Activated CD4-positive, alpha-beta T cell treated with anti-CD3 and anti-CD28 coated beads, Interleukin-2, Interleukin-4, amounts not matched to agents 100 ng/mL and 50 ng/mL, durations not matched to agents 16 hours and 8 hours (primary cell): ENCODE measurements at places on chromosomes 16 and 17.

DNA sequence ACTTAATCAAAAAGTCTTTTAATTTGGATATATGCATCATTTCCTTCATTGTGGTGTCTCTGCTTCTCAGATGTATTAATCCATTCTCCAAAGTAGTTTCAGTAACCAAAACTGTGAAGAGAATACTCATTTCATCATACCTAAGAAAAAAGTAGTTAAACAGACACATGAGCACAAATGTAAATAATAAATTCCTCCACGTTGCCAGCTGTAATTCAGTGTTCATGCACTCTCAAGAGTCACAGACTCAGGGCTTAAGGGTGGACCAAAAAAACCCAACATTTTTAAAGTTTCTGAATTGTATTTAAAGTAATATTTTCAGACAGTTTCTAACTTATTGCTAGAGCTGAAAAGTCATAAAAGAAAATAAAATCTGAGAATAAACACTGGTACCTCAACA, 19.0 kb downstream of the POLG2 start:
- DNase-seq: no peak

- DNase-seq: peak; percentile 34
Measured at GRCh38 chr17:20228860-20229259, 219.7 kb downstream of the SPECC1 start.

DNA sequence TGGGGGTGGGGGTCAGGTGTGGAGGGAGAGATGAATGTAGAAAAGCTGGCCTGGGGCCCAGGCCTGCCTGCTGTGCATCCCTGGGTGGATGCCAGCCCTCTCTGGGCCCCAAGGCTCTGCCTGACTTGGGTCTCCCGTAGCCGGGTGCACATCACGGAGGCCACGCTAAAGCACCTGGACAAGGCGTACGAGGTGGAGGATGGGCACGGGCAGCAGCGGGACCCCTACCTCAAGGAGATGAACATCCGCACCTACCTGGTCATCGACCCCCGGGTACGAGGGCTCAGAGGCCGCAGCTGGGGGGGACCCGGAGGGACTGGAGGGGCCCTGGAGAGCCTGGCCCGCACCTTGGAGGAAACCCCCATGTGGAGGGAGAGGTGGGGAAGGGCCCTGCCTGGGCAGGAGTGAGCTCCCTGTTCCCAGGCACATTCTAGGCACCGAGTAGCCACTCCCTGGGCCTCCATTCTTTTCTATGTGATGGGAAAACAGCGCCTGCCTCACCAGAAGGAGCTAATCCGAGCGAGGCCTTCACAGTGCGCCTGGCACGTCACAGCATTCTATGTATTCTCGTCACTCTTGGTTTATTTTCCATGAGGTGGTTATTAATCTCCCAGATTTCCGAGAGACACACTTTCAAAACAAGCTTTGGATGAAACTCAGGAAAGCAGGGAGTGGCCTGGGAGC, 34.7 kb downstream of the ADCY7 start:
- no peak for DNase-seq

GRCh38 chr17:82457073-82457928, 1.2 kb upstream of the NARF start:
- no peak for DNase-seq

DNA sequence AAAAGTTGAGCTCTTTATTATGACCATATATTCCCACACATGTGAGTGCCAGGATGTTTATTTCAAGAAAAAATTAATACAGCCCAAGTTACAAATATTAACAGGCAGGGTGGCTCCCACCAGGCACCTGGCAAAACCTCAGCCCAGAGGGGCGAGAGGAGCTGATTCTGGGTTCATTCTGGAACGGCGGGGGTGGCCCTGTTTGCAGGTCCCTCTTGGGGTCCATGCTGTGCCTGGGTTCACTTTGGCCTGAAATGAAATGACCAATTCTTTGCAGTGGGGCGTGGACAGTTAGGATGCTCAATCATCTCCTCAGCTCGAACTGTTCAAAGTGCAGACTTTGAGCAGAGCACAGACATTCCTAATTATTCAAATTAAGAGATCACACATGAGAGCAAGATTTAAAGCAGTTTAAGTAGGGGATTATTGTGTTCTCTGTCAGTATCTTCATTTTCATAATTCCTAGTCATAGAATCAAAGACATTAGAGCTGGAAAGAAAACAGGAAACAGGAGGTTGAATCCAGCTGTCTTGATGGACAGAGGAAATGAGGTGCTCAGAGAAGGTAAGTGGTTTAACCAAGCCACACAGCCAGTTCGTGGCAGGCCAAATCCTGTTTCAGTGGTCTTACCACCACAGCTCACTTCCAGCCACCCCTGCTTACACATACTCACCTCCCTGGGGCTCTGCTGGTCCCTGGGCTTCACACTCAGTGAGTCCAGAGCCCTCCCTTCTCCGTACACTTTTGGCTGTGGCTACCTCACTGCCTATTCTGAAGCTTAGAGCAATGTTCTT, 363.9 kb upstream of the TNRC6C start:
- DNase-seq: peak; percentile 33

DNA sequence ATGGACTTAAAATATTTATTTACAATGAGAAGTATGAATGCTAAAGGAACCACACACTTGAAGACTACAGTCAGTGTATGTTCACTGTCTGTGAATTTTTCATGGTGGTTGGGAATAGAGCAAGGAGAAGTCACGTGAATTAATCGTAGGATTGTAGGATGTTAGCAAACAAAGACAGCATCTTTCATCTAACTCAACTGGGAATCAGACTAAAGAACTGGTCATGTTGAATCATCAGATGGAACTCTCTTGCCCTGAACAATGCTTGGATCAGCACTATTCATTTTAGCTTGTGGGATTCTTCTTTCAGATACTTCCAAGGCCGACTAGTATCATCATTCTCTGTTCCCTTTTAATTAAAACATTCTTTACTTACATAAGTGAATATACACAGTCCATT, 18.1 kb downstream of the KCNJ2 start:
- no peak for DNase-seq

GRCh38 chr16:59392911-59393310, 658.8 kb upstream of the GOT2 start:
- no peak for DNase-seq

GRCh38 chr17:6800422-6801027, 24.5 kb downstream of the FBXO39 start:
- no peak for DNase-seq

DNA sequence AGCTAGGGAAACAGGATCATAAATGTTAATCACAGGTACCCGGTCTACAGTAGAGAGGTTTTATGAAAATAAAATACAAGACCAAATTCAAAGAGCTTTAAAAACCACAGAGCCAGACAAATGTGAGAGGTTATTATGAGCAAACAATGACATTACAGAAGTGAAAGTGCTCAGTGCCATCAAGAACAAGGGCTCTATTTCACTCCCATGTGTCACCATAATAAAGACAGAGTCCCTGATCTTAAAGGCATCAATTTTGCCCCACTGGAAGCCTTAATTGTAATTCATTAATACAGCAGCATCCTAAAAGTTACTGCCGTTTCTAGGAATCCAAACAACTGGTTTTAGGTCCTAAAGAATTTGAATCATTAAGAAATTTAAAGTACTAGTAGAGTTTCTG, 43.7 kb upstream of the CDRT4 start:
- no peak for DNase-seq

- no peak for DNase-seq
Measured at GRCh38 chr17:57432507-57433277, 176.4 kb downstream of the MSI2 start.

DNA sequence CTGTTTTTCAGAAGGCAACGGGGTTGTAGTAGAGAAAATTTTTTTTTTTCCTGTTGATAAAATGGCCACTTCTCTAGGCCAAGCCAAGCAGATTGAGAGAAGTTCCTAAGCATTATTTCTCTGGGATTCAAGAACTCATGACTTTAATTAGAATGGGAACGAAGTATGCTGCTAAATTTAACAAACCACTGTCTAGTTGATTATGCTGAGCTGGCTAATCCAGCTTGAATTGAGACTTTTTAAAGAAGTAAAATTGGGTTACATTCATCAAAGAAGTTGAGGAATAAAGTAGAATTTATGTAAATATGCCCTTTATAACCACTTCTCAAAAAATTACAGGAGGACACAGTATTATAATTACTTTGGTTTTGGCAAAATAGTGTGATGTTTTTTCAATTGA, 83.1 kb downstream of the SYCE1L start:
- no peak for DNase-seq

- no peak for DNase-seq
Measured at GRCh38 chr16:88608076-88608475, 30.3 kb upstream of the IL17C start.

DNA sequence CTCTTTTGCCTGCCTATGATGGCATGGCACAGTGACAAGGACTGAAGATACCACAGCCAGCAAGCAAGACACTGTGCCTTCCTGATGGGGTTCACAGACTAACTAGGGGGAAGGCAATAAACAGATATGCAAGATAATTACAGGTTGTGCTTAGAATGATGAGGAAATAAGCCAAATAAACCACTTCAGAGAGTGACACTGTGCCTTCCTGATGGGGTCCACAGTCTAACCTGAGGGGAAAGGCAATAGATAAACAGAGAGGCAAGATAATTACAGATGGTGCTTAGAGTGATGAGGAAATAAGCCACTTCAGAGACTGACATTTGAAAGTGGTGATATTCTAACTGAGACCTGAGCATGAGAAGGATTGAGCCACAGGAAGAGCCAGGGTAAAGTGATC, 84.2 kb downstream of the HS3ST2 start:
- DNase-seq: no peak

GRCh38 chr17:52047086-52047485, 111.4 kb downstream of the CA10 start:
- no peak for DNase-seq

DNA sequence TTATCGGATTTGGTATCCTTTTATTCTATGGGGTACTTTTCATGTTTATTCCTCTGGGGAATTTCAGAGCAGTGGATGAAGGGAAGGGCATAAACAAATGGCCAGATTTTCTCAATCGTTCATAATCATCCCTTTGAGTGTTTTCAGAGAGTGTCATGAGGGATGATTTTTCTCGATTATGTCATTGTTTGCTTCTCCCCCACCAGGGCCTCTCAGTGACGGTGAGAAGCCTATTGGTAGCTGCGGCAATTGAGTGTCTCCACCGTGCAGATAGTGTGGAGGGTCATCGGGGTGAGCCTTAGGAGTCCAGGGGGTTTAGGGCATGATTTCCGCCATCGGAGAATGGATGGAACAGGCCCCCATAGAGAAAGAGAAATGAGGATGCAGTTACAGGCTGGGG, 57.2 kb downstream of the USP43 start:
- no peak for DNase-seq

GRCh38 chr17:38540514-38541045, 65.2 kb downstream of the SRCIN1 start:
- DNase-seq: no peak

- no peak for DNase-seq
Measured at GRCh38 chr17:79211061-79211770, 136.6 kb downstream of the ENGASE start.

DNA sequence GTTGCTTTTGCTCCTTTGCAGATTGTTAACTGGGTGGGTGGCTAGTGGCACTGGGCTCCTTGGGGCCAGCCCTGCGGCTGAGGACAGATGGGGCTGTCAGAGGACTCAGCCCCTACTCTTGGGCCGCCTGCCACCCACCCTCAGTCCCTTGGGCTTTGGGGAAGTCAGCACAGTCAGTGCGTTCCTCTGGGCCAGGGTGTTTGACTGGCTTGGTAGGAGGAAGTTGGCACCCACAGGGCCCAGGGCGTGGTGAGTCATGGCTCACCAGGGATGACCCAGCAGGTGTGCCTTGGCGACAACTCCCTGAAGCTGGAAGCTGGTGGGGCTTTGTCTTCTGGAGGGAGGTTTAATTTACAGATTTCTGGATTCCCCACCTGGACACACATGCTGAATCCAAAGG, 32.4 kb downstream of the HAPSTR1 start:
- DNase-seq: no peak

- no peak for DNase-seq
Measured at GRCh38 chr17:17497065-17497844, 1.1 kb upstream of the RASD1 start.

DNA sequence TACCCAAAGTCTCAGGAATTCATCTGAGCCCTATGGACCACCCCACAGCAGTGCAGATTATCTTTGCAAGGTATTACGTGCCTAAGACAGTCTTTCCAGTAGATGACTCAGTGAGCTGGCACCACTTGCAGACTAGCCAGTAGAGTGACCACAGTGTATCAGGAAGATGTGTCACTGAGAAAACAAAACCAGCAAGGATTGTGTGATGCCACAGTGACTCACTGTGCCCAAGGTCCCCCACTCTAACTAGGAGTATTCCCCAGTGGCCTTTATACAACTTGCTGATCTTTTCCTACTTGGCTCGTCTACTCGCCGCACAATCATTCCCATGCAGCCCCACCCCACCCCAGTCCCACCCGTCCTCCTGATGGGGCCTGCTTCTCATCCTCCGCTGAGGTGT, 26.8 kb upstream of the PRKCA start:
- no peak for DNase-seq

DNA sequence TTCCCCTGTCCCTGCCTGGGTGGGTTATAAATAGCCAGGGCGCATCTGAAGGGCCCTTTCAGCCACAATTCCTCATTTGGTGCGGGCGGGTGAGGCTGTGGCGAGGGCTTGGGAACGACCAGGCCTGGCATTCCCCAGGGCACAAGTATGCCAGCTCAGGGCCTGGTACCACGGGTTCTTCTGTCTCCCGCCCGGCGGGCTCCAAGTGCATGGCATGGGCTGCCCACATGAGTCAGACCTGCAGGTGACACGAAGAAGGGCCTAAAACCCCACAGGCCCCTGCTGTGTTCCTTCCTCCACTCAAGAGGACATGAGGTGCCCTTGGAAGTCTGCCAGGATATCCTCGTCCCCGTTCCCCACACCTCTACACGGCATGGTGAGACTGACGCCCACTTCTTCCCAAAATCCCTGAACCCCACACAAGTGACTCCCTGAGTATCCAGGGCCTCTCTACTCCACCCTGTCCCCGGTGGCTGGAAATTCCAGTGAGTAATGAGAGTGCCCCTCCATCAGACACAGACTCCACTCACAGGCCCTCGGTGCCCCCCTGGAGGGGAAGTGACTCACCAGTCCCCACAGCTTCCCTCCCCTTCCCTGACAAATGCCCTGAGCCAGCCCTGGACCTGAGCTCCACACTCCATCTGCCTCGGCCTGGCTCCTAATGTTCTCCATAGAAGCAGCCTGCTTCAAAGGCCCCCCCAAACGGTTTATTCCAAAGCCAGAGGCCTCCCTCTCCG, 68.8 kb downstream of the ABR start:
- DNase-seq: no peak

DNA sequence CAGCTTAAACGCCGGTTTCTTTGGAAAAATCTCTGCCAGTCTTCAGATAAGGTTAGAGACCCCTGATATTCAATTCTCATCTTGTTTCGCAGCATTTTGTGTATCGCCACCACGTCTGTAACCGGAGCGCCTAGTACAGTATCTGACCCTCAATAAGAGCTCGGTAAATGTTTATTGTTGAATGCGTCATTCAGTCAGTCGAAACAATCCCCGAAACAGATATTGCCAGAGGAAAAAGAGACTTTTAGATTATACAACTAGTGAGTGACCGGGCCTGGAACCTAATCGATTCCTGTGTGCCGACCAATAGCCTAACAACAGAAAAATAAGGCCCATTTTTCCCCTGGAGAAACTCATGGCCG, 626 bp downstream of the PELP1 start:
- DNase-seq: no peak
